ENCODE measurements at places on chromosomes 7 and 10.

DNA sequence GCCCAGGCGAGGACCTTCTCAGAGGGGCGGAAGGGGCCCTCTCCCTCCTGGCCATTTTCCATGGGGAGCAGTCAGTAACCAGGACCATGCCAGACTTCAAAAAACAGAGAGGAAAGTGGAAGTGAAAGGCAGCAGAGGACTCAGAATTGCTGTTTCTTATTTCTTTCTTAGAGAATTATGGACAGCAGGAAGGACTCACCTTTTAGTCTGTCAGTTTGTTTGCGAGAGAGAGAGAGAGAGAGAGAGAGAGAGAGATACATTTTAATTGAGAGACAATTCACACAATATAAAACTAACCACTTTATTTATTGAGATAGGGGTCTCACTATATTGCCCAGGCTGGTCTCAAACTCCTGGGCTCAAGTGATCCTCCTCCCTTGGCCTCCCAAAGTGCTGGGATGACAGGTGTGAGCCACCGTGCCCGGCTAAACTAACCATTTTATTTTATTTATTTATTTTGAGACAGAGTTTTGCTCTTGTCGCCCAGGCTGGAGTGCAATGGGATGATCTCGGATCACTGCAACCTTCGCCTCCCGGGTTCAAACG lies 24.5 kb downstream of the SCD start:
- DNase-seq, result no peak

DNA sequence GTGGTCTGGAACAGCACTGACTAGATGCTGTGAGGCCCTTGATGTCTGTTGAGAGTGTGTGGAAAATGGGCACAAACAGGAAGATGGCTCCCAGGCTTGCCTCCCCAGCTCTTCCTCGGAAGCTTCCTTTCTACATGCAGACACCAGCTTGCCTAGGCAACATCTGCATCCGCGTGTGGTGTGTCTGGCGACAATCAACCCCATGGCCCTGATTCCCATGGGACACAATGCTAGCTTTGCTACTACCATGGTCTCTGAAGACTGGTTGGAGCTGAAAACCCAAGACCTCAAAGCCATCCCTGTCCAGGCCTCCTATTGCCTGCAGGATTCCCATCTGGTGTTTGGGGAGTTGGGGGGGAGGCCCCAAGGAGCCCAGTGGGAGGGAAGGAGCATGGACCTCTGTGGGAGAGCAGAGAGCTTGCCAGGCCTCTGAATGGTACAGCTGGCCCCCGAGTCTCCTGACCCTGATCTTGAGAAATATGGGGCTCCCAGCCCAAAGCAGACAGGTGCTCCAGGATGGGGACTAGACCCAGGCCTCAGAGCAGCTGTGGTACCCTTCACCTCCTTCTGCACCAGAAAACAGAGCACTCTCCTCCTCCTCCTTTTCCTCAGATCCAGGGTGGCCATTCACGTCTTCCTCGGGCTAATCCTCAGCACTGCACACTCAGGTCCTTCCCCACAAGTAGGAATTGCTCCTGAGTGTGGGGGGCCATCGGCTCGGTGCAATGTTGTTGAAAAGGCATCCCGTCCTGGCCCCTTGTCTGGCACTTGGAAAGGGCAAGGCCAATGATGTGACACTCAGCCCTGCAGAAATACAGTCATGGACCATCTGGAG lies 57.6 kb downstream of the ARHGAP22 start:
- no peak for DNase-seq

- no peak for DNase-seq
These were observed 30.2 kb downstream of the TAS2R16 start for GRCh38 chr7:122965306-122965705.

DNA sequence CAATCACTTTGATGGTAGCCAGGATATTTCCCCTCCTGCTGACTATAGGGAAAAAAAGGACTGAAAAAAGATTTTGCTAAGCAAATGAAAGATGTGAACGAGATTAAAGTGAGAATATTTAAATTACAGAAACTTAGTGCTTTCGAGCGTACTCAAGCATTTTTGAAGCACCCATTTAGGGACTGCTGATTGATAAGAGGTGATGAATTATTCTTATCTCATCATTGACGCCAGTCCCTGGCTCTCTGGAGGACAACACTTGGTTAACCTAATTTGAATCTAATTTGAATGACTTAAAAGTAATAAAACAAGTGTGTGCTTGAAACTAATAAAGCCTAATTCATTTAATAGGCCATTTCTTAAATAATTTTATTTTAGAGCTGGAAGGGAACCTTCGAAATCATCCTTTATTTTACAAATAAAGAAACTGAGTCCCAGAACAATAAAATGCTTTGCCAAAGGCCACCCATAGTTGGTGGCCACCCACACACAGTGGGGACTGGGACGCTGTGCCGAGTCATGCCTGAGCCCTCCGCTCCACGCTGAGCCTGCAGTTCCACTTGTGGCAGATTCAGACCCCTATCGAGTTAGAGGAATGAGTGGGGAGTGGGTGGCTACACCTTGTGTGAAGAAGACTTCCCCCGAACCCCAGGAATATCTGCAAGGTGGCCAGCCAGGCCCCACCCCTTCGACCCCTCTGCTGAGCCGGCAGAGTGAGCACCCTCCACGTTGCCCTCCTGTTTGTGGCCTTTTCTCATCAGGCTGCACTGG lies 61.1 kb upstream of the SAMD8 start:
- no peak for DNase-seq

- no peak for DNase-seq
These were observed 100.6 kb downstream of the DYNC2I1 start for GRCh38 chr7:158956805-158957509.

DNA sequence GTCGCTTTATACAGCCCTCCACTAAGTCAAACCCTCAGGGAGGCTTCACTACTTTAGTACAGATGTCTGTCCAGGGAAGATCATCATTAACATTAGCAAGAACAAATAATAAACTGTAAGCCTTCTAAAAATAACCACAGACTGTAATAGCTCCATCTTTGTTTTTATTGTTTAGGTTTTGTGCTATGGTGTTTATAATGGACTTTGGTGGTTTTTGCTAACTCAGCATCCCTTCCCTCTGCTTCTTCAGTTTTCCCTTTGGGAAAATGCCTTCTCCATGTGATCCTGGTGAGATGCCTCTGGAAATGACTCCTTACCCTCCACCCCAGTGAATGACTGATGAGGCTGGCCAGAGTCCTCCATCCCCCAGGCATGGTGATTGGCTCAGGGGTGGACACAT lies 131.3 kb downstream of the ICA1 start:
- DNase-seq, result no peak

DNA sequence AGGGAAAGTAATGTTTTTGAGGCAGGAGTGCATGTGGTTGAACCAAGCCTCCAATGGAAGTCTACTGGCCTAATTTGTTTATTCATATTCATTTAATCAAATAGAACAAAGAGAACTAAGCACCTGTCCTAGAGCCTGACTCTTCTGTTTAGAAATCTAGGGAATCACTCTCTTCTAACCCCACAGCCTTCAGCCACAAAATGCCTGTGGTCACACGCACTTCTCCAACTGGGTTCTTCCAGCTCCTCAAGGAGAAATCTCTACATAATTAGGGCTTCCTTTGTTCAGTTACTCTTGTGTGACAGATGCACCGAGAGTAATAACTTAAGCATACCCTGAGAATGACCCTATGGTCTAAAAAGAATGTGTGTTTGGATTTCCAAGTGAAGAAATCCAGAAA lies 133.7 kb upstream of the NAMPT start:
- DNase-seq, result no peak

All from stimulated activated CD4-positive, alpha-beta T cell treated with anti-CD3 and anti-CD28 coated beads, Interleukin-15, amount 100 ng/mL, for 24 hours (primary cell).